ENCODE measurements at places on chromosomes 2 and 18. TPM values are rescaled to one million over a fixed set of nuclear protein-coding genes. Genes with fewer than 3 reads are reported as not detected.

DNA sequence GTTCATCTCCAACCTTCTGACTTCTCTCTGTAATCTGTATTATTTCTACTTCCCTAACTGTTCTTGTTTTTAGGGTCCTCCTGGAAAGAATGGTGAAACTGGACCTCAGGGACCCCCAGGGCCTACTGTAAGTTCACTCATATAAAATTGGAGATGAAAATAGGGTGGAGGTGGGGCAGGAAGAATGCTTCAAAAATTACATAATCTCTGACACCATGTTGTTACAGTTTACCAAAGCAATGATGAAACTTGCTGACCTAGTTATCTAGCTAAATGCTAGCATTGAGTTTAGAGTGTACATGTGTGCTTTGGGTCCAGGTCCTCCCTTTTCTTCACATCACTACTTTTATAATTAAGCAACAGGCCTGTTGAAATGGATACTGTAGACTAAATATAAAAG lies 23.1 kb downstream of the COL3A1 start:
- DNase-seq, result no peak

GRCh38 chr2:67057123-67057522 lies 340.0 kb upstream of the ETAA1 start:
- DNase-seq, result no peak

GRCh38 chr2:444937-445884 lies 157.3 kb upstream of the ALKAL2 start:
- no peak for DNase-seq

DNA sequence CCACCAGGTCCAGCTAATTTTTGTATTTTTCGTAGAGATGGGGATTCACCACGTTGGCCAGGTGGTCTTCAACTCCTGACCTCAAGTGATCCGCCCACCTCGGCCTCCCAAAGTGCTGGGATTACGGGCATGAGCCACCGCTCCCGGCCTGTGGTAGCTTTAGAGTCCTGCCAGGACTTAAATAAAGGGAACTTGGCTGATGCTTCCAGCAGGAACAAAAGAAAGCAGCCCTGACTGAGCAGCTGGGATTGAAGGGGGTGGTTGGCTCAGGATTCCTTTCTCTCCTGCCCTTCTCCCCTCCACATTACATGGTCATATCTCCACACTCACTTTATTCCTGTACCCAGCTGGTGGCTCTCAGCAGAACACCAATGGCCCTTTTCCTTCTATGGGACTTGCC lies 20.0 kb downstream of the EFHD1 start:
- no peak for DNase-seq

GRCh38 chr2:227480528-227480927 lies 8.6 kb downstream of the AGFG1 start:
- DNase-seq, result no peak

DNA sequence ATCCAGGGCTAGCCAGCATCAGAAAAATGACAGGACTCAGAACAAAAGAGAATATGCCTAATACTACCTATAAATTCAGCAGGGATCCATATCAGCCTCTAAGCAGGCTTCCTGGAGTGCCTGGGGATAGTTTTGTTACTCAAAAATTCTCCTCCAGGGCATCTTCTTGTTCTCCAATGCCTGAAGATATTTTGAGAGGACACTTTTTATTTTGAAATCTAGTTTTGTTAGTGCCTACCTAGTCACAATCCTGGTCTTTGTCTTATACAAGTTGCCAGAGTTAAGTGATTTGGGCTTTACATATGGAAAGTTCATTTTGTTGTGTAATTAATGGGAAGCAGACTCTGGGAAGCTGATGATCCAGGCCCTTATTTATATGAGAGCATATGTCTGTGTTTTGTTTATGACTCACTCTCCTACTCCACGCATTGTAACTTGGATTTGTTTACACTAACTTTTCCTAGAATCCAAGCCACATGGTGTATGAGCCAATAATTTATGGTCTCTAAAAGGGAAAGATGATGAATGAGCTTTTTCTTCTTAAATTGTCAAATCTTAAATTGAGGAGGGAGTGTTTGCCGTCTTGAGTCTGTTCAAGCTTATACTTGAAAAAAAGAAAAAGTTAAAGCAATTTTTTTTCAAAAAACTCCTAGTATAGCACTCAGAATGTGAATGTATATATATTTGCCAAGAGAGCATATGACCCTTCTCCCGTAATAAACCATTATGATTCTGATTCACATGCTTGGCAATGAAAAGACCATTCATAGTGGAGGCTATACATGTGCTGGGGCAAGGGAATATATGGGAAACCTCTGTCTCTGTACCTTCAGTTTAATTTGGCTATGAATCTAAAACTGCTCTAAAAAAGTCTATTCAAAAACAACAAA lies 370.3 kb downstream of the SETBP1 start:
- DNase-seq, result no peak

- peak; percentile 29 for DNase-seq
These were observed 239.3 kb downstream of the FBXO15 start for GRCh38 chr18:73908323-73908722.

- DNase-seq, result no peak
These were observed 39.9 kb downstream of the NCK2 start for GRCh38 chr2:105784589-105784988.

The ACKR3 gene
- 15.8 TPM for total RNA-seq

Measured in lung (tissue), 17 donors.